ENCODE measurements at places on chromosomes 1 and 21.
A peak's percentile ranks its signal among the peaks of the same experiment; 100 is the strongest.

DNA sequence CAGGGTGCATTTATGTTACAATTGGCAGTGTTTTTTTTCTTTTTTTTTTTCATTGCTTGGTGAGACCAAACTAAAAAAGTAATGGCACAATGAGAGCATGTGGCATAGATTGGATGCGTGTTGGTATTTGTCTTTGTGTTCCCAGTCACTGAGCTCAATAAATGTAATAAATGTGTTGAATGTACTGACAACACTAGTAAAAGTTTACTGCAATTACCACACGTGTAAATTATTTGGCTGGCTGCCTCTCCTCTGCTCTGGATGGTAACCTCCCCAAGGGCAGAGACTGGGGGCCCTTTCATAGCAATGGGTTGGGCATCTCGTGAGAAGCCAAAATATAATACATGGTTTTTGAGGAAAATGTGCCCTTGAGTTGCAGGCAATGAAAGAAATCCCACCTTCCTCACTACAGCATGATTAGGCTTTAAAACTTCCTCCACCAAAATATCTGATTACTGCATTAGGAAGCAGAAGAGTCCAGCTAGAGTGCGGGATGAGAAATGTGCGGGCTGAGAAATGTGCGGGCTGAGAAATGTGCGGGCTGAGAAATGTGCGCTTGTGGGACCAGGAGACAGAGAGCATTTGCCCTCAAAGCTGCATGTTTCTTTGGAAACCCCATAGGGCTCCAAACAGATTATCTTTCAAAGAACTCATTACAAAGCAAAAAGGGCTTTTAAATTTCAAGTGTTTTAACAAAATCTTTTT lies 58.5 kb downstream of the CDC7 start:
- DNase-seq = no peak

- DNase-seq = peak; percentile 71
Observed at GRCh38 chr1:201259476-201260235, 23.6 kb upstream of the PKP1 start.

GRCh38 chr21:36654324-36654723 lies 44.6 kb upstream of the SIM2 start:
- DNase-seq = no peak

GRCh38 chr1:57307392-57308170 lies 116.3 kb downstream of the DAB1 start:
- no peak for DNase-seq

- no peak for DNase-seq
Observed at GRCh38 chr1:198683449-198683848, 44.6 kb downstream of the PTPRC start.

All from fibroblast of skin of back (primary cell).